GM23338 (cell line): ENCODE measurements at places on chromosomes 5 and 9. TPM values are rescaled to one million over a fixed set of nuclear protein-coding genes. Genes with fewer than 3 reads are reported as not detected.
A peak's percentile ranks its signal among the peaks of the same experiment; 100 is the strongest.

- no peak overlapping the region for H3K4me3 ChIP-seq
- H3K36me3 ChIP-seq = peaks cover 8% of the 10 kb centered on the region; the same call in 1 of the 2 replicates
- no peaks in the 10 kb centered on the region for H3K27me3 ChIP-seq
These were observed 141.0 kb downstream of the CDK5RAP2 start for GRCh38 chr9:120438836-120439546.

DNA sequence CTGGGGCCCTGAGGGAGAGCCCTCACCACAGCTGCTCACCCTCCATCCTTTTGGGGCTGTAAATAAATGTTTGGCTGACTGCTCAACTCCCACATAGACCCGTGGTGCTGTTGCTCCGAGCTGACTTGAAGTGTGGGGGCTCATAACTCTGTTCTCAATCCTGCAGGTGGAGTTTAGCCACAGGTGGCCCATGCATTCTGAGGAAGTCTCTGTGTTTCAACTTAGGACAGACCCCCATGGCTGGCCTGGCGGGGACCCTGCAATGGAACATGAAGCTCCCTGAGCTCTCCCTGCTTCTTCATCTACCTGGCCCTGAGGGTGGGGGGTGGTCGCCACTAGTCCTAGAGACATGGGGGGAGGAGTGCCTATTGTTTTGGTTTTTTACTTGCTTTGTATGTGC lies 19.7 kb downstream of the NDUFS6 start:
- DNase-seq = no peak
- H3K4me1 ChIP-seq = 0 out of 2 replicates have a peak, but pooled peaks cover 5% of the 10 kb centered on the region
- H3K27me3 ChIP-seq = no peaks in the 10 kb centered on the region
- no peak overlapping the region for H3K4me3 ChIP-seq
- H3K36me3 ChIP-seq = peaks cover 15% of the 10 kb centered on the region

DNA sequence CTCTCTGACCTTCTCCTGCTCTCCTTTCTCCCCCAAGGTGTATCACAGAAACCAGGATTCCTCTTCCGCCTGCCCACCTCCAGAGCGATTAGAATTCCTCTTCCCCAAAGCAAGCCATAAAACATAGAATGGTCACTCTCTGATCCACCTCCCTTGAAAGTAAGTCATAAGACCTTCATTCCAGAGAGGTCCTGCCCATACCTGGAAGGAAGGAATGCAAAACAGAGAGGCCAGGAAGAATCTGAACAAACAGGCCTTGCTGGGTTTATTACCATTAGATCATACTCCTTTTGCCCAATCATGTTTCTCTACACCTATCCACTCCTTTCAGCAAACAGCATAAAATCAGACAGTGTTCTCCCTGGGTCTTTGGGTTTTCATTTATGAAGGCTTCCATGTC lies 21.0 kb downstream of the CDKL3 start:
- no peak overlapping the region for H3K4me3 ChIP-seq
- H3K27ac ChIP-seq = peak overlapping the region; percentile 60
- H3K27me3 ChIP-seq = no peaks in the 10 kb centered on the region
- DNase-seq = peak; percentile 38
- H3K36me3 ChIP-seq = 0 out of 2 replicates have a peak, but pooled peaks cover 5% of the 10 kb centered on the region
- H3K4me1 ChIP-seq = peaks cover 11% of the 10 kb centered on the region; the same call in 1 of the 2 replicates

ZSWIM6 gene
- 6.0 and 6.6 TPM in 2 replicates for total RNA-seq

DNA sequence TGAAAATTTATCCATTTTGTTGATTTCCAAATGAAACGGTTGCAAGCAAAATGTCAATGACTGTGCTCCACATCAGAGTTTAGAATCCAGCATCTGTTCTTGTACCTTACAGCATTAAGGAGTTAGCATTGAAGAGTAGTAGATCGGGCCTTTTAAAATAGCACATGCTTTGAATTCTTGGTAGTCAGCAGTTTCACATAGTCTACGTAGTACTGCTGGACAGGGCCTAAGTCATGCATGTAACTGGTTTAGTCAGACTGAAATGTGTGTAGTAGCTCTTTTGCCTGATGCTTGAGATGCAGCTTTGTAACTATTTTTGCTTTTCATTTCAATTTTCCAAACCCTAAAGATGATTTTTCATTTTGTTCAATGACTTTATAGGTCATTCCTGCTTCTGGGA lies 19.8 kb downstream of the LECT2 start:
- H3K27me3 ChIP-seq = peaks cover 36% of the 10 kb centered on the region
- no peaks in the 10 kb centered on the region; the same call in 1 of the 2 replicates for H3K4me1 ChIP-seq
- no peak overlapping the region for H3K4me3 ChIP-seq
- no peak overlapping the region for H3K27ac ChIP-seq
- H3K36me3 ChIP-seq = no peaks in the 10 kb centered on the region
